Retinal pigment epithelial cell (primary cell): ENCODE measurements at places on chromosomes 5 and 9.

DNA sequence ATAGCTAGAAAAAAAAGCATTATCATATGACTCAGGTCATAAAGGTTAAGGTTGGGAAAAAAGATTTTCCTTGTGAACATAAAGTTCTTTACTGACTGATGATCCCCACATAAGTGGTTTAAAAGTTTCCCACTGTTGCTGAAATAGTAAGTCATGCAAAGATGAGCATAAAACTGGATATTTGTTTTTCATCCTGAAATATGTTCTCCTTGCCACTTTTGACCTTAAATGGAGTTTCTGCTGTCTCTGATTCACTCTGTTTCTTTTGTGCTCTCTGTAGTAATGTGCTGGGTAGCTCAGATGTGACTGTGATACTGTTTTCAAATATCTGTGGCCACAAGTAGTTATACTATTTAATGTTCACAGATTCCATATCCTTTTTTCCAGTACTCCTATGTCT, 162.5 kb upstream of the GAS1 start:
- DNase-seq: no peak

- DNase-seq: no peak
These were observed 96.0 kb upstream of the PHF24 start for GRCh38 chr9:34862043-34862442.

DNA sequence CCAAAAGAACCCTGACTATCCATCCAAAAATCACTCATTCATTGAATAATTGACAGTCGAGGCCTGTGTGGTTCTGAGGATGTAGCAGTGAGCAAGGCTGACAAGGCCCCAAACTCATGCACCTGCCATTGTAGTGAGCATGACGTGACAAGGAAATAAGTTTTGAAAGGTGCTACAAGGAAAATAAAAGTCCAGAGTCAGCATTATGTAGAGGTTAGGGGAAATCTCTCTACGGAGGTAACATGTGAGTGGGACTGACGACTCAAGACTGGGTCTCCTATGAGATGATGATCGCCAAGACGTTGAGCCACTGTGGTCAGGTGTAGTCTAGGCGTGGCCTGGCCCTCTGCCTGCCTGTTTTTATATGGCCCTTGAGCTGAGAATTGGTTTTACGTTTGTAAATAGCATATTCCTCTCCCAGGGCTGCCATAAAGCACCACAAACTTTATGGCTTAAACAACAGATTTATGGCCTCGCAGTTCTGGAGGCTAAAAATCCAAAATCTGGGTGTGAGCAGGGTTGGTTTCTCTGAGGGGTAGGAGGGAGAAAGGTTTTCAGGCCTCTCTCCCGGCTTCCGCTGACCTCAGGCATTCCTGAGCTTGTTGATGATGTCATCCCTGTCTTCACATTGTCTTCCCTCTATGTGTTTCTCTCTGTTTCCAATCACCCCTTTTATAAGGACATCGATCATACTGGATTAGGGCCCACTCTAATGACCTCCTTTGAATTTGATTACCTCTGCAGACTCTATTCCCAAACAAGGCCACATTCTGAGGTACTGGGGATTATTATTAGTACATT, 206.4 kb upstream of the EGFLAM start:
- no peak for DNase-seq

DNA sequence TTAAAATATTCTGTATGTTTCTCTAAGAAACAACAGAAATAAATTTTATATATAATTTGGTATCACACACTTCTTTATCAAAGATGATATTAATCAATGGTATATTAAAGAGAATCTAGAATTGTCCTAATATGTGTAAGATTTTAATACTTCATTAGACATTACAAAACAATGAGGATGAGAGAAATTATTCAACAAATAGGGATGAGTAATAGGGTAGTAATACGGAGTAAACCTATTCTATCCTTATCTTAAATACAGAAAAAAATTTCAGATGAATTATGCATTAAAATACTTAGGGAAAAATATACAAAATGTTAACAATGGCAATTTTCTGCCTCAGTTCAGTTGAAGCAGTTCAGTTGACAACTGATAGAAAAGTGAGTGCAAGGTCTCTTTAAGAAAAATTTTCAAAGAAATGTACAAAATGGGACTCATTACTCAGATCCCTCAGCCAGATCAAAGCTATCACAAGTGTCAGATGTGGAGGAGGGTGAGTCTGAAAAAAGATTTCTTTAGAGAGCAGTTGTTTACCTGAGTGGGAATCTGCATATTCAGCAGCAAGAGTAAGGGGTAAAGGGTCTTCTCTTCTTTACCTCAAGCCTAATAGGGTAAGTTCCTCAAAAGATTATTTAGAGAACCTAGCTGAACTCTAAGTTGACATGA, 56.7 kb upstream of the GCNT4 start:
- no peak for DNase-seq

- no peak for DNase-seq
These were observed 1.3 kb downstream of the FGF10 start for GRCh38 chr5:44387921-44388320.

DNA sequence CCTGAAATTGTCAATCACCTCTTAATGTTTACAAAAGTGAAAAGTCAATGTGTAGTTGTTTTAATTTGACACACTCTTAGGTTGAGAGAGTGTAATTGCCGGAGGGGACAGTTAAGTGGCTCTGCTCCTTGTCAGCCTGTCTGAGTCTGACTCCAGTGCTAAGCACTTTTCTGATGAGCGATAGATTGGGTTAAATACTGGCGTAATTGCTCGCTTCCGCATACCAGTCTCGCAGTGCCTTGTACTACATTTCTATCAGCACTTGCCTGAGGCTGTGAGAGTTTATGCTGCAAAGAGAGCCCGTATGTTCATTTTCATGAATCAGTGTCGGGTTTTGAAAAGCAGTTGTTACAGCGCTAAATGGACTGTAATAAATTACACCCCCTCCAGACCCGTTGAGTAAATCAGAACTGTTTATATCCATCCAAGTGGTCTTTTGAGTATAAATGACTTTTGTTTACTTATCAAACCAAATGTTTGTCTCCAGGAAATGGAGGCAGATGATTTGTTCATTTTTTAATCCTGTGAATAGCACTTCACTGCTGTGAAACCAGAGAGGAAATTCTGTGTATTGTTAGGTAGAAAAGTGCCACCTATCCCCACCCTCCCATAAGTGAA, 41.0 kb upstream of the DMRT3 start:
- DNase-seq: no peak

DNA sequence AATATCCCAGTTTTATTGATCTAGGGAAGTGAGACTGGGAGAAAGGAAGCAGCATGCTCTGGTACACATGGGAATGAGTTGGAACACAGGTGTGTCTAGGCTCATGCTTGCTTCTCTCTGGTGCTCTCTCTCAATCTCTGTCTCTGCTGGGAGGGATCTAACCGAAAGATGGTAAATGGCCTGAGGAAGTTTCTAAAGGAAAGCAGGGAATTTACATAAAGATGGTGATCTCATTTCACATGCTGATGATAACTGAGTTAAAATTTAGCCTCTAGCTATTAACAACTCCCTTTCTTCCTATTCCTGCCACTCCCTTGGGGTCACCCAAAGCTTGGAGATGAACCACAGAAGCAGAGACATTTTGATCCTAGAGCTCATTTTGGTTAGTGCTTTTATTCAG, 436.2 kb downstream of the SH3GL2 start:
- no peak for DNase-seq
